ENCODE measurements at places on chromosomes 3 and 15.
A peak's percentile ranks its signal among the peaks of the same experiment; 100 is the strongest.

DNA sequence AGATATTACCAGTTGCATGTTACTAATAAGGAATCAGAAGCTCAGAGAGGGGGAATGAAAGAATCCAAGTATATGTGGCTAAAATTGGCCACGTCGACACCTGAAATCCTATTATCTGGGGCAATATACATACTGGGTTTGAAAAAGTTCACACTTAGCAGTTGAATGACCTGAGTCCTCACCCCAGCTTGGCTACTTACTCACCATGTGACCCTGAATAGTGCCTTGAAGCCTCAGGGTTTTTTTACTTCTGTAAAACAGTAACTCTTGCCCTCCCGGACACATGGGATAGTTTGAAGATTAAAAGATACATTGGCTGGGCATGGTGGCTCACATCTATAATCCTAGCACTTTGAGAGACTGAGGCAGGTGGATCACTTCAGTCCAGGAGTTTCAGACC is 342.2 kb upstream of the TPRG1 start:
- DNase-seq: no peak

DNA sequence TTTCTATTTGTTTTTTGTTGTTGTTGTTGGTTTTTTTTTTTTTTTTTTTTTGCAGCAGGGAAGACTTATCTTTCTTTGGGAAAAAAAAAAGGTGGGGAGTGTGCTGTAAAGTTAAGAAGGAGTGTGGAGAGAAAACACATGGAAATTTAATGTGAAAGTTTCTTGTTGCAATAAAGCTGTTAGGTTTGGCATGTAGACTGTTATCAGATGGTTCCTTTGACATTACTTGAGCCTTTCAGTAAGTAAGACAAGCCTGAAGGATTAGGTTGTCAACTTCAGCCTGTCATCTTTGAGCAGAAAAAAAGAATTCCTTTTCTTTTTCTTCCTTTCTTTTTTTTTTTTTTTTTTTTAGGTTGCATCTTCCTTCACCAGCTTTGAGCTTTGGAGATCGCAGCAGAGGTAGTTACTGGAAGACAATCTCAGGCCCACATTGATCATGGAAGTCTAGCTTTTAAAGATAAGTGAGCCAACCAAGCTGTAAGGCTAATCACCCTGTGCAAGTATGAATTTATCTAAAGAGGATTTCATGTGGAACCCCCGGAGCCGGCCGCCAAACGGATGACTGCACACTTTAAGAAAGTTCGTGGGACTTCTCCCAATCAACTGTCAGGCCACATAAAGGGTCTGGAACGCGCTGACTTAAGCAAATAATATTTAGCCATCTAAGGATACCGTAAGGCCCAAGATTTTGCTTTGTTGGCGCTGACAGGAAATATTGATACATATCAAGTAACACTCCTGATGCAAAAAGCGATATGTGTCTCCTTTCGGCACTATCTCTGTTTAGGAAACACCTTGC is 1040.1 kb upstream of the NR2F2 start:
- DNase-seq: no peak

- DNase-seq: no peak
Observed at GRCh38 chr3:45936261-45936660, 7.0 kb upstream of the CXCR6 start.

- DNase-seq: no peak
Observed at GRCh38 chr3:105674437-105675065, 194.3 kb downstream of the CBLB start.

DNA sequence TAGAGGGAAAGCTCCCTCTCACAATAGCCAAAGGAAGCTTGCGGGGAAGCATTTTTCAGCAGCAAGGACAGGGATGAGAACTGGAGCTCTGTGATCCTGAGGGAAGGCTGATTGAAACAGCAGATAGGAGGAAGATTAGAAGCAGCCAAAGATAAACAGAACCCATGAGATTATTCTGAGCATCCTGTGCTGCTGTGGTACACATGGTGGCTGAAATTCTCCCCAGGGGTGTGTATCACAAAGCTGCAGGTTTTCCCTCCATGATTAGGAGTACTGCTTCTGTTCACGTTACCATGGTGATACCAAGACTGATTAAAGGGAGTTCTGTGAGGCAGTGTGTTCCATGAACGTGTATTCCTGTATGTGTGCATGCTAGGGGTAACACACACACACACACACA is 30.3 kb upstream of the PSMD6 start:
- DNase-seq: no peak

DNA sequence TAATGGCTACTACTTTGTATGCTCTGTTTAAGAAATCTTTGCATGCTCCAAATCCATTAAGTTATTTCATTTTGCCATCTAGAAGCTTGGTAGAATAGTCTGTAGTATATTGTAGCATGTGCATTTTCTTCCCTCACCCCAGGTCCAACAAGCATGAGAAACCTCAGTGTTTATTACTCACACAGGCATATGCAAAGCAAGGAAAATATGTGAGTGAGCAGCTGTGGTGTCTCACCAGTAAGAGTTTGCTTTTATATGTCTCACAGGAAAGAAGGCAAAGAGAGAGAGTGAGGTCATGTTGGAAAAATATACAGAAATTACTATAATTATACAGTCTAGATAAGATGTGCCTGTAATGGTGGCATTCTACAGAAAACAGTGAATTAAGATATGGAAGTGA is 312.5 kb downstream of the C3orf38 start:
- no peak for DNase-seq

DNA sequence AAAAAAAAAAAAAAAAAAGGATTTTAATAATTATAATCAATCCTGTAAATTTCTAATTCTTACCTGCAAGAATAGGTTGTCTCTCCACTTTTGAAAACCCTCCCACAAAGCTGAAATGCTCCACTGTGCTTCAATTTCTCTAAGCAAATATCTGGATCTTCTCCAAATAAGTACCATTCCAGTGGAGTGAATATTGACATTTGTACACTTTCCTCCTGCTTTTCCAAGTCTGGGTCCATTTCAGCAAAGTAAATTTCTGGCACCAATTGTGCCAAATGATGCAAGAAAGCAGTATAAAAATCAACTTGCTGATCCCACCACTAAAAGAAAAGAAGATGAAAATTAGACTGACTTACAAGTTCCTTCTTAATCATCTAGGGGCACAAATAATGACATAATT is 19.9 kb downstream of the UBR1 start:
- no peak for DNase-seq

GRCh38 chr3:53109190-53109589 is 21.0 kb downstream of the RFT1 start:
- no peak for DNase-seq

- no peak for DNase-seq
Observed at GRCh38 chr3:117011687-117012250, 302.2 kb downstream of the TUSC7 start.

DNA sequence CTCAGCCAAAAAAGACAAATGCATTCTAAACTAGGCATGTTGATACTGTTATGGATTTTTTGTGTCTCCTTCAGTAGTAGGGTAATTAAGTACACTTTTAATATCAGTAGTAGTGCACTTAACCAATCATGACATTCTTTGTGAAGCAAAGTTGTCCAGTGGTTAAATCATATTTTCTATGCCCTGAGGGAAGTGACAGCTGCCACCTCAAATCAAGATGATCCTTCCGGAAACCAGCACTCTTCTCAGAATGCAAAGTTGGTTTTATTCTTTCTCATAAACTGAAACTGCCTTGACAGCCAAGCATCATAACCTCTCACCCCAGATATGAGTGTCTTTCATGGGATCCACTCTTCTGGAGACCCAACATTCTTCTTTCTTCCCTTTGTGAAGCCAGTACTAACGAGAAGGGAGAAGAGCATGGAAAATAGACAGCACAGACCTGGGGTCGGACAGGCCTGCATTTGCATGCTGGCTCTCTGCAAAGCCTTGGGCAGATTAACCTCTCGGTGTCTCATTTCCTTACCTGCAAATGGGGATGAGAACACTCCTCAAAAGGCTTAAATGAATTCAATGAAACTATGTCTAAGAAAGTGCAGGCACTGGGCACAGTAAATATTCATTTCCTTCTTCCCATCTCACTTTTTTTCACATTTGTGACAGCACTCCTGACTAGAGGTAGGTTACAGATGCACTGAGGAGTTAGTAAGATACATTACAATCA is 13.2 kb downstream of the AAGAB start:
- no peak for DNase-seq

DNA sequence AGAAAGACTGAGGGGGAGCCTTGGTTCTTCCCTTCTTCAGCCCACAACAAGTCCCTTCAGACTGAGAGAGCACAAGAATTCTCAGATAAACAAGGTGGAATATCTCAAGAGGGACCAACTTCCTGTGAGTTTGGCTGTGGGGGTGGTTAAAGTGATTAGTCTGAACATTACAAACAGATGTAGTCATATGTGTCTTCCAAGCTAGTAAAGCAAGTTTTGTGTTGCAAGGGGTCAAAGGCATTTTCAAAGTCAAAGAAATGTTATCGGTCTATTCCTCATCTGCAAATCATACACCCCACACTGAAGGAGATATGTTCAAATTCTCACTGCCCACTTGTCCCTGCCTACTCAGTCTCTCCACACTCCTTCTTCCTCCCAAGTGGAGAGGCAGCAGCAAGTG is 242.5 kb downstream of the FAM43A start:
- DNase-seq: no peak

DNA sequence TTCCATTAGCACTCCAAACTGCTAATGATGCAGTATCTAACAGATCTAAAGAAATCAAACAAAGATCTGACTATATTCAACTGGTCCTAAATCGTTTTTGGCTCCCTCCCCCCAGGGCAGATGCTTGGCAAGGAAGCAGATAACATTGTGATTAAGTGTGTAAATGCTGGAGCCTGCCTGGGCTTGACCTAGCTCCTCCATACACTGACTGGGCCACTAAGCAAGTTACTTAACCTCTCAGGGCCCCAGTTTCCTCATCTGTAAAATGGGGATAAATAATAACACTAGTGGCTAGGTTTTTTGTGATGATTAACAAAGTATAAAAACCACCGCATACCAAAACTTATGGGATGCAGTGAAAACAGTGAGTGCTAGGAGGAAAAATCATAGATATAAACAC is 9.2 kb downstream of the EID1 start:
- DNase-seq: no peak

DNA sequence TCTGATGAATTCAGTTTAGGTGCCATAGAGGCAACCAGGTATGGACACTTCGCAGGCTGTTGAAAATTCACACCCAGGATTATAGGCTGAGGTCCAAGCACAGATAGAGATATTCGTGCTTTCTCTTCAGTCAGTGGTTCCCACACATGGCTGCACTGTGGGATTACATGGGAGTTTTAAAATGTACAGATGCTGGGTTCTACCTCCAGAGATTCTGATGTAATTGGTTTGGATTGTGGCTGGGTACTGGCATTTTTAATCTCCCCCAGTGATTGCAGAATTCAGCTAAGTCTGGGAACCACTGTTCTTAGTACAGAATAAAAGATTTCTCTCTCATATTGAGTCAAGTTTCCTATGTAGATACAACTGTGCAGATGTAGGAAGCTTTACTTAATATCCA is 91.6 kb downstream of the FOXB1 start:
- no peak for DNase-seq

DNA sequence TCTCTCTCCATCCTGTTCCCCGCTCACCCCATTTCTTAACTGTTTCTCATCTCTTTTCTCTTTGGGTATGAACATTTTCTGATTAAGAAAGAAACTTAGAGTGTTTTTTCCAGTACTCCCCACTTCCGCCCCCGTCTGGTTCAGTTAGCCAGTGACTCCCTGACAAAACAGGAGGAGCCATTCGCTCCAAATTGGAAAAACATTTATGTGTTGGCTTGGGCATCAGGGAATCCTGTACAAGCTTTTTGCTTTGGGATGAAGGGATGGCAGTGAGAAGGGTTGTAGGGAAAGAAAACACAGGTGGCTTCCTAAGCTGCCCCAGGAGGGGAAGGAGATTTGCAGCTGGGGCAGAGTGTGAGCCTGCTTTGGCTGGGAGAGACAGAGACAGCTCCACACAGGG is 47.0 kb downstream of the BOC start:
- DNase-seq: no peak

DNA sequence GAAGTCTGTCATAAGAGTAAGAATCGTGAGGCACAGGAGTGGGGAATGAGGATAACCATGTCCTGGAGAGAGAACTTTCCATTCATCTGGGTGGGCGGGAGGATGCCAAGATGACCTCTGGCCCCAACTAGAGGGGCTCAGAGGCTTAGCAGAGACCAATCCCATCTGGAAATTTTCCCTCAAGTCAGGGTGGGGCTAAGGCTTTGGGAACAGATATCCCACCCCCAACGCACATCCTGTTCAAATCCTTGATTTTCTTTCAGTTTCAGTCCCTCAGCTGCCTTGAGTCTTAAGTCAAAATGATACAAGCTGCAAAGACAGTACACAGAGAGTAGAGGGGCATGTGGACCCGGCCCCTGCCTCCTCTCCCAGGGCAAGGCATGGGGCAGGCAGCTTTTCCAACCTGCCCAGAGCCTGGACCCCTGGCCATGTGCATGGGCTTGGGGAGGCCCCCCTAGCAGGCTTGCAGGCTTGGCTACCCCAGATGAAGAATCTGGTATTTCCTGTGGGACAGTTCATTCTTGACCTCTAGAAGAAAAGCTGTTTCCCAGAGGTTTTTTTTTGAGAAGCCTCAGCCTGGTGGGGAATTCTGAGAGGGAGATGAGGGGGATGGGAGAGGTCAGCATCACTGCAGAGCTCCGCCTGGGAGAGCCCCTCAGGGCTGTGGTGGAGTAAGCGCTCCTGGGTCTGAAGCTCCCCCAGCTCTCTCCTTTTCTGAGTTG is 109.7 kb upstream of the HACD2 start:
- DNase-seq: no peak

- peak; percentile 16 for DNase-seq
Observed at GRCh38 chr15:38474155-38474757, 20.3 kb downstream of the FAM98B start.

GRCh38 chr3:177427540-177427939 is 230.3 kb upstream of the TBL1XR1 start:
- no peak for DNase-seq

DNA sequence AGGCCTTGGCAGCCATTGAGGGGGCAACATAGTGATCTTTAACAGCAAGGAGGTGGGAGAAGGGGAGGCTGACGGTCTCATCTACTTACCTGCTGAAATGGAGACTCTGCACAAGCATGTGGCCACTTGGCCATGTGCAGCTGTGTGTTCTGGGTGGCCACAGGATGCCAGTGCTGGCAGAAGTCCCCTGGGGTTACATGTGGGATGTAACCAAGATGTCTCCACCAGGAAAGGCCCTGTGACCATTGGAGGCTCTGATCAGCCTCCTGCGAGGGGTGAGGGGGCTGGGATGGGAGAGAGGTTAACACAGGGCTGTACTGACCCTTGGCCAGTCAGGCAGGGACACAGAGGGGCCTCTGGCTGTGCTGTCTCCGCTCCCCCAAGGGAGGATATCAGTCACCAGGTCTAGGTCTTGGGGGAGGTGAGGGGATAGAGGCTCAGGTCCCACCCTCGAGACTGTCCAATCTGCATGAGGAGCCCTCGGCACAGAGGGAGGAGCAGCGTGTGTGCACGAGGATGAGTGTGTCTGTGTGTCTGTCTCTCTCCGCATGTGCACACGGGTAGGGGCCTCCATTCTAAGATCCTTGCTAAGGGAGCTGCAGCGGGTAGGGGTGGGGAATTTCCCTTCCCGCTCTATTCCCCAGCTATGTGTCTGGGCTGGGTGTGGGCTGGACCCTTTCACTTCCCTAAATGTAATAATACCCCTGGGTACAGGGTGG is 19.5 kb downstream of the PRKCD start:
- DNase-seq: no peak

GRCh38 chr3:73874606-73875369 is 250.0 kb upstream of the PDZRN3 start:
- DNase-seq: no peak

- no peak for DNase-seq
Observed at GRCh38 chr3:114221165-114221880, 16.1 kb downstream of the ZNF80 start.

Data from iPS DF 6.9 (cell line).